Activated CD4-positive, alpha-beta T cell treated with anti-CD3 and anti-CD28 coated beads, Interleukin-2, amount 50 U/mL, for 4 hours (primary cell): ENCODE measurements at places on chromosomes 12 and 14.

DNA sequence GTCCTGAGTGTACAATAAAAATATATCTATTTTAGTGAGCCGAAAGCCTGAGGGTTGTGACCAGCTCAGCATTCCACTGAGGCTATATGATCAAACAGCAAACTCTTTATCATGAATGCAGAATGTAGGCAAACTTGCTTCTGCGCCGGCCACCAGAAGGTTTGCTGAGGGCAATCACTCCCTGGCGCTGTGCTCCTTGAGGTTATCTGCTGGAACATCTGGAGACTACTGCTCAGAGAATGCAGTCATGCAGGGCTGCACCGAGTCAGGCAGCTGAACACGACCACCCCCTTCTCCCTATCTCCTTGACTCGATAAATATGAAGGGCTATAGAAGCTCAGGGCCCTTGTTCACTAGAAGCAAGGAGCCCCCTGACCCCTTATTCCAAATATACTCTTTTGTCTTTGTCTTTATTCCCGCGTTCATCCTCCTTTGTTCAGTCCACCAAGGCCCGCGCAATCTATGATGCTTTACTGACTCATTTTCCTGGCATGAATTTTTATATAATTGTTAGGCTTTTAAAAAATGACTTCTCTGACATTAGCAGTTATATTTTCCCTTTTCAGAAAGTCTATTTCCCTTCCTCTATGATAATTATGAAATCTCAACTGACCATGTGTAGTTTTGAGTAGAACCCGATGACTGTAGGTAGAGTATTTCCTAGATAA is 1089.3 kb downstream of the SLC16A7 start:
- no peak for DNase-seq

- no peak for DNase-seq
These were observed 204.0 kb downstream of the GRIN2B start for GRCh38 chr12:13777374-13777773.

DNA sequence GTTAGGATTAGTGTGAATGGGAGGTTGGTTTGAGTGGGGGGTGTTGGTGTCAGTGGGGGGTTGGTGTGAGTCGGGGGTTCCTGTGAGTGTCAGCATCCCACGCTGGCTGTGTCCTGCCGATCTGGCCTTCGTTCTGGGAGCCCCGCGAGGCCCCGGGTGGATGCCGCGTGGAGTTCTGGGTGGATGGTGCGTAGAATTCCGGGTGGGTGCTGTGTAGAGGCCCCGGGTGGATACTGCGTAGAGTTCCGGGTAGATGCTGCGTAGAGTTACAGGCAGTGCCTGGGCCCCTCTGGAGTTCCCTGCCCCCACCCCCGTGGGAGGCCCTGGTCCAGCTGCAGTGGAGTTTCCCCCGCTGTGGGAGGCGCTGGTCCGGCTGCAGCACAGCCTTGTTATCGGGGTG is 8.7 kb downstream of the NOC4L start:
- no peak for DNase-seq

DNA sequence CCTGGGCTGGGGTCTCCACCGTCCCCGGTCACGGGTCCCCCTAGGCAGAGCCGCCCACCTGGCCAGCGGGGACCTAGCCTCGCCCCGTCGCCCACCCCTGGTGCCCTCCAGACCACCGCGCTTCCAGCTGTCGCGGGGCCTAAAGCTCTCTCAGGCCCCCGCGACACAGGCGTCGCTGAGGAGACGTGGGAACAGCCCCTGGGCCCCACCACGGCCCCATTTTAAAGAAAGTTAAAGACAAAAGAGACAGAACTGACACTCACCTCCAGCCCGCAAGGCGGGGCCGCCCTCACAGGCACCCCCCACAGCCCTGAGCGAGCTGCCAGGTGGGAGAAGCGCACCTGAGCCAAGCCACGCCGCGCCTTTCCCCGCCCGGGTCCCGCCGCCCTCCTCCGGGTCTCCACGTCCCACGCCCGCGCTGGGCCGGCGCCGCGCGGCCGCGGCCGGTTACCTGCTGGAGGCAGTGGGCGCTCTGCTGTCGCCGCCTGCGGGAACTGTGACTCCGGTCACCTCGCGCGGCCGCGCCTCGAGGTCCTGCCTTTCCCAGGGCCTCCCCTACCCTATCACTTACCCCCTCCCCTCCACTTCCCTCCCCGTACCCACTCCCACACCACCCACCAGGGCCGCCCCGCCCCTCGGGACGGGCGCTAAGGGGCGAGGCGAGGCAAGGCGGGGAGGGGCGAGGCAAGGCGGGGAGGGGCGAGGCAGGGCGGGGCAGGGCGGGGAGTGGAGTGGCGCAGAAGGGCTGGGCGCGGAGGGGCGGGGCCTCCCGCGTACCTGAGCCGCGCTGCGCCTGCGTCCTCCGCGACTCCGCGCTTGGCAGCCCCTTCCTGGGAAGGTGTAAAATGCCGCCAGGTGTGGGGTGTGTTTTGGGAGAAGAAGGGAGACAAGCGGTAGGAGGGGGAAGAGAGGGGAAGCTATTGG is 31.2 kb downstream of the TC2N start:
- DNase-seq: peak; percentile 93

DNA sequence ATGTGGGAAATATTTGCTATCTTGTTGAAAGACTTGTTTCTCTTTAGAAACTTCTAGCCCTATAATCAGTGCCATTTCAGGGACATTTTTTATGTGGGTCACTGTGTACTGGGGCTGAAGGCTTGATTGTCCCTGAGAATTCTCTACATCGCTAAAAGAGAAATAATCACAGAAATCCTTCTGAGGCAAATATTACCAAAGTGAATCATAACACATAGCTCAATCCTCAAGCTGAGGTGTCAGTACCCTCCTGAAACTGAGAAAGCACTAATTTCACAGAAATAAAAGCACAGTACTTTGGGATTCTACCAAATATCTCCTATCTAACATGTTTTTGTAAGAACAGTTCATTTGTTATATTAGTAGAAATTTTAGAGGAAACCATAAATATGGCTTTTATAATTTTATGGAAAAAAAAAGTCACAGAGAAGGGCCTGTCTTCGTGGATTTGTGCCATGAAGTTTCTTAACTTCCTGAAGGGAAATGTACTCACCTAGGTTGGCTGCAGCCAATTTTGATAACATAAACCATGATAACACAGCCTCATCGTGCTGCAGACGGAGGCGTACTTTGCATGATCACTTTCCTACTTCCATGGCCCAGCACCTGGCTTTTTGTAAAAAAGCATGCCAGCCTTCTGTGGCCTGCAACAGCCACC is 163.7 kb upstream of the HIF1A start:
- no peak for DNase-seq

- DNase-seq: no peak
These were observed 104.0 kb upstream of the PWP1 start for GRCh38 chr12:107581619-107582015.

DNA sequence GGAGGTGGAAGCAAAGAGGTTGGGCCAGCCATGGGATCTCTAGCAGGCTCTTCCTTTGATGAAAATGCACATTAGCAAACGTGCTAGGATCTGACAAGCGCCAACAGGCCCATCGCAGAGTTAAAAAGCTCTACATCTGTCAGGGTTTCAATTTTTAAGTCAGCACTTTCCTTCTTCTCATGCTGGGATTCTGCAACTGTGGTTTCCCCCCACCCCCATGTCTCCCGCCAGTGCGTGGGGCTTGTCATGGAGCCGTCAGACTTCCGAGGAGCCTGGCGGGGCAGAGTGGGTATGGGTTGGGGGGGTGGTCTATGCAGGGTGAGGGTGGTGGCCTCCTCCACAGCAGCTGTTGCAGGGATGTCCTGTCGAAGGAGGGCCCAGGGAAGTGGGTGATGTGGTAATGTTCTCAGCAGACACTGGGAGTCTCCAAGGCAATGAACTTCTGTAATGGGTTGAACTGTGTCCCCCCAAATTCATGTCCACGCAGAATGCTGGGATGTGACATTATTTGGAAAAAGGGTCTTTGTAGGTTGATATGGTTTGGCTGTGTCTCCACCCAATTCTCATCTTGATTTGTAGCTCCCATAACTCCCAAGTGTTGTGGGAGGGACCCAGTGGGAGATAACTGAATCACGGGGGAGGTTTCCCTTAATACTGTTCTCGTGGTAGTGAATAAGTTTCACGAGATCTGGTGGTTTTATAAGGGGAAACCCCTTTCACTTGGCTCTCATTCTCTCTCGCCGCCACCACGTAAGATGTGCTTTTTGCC is 115.2 kb upstream of the MAP1LC3B2 start:
- DNase-seq: no peak

- DNase-seq: no peak
These were observed 56.5 kb upstream of the RIN3 start for GRCh38 chr14:92457016-92457565.

DNA sequence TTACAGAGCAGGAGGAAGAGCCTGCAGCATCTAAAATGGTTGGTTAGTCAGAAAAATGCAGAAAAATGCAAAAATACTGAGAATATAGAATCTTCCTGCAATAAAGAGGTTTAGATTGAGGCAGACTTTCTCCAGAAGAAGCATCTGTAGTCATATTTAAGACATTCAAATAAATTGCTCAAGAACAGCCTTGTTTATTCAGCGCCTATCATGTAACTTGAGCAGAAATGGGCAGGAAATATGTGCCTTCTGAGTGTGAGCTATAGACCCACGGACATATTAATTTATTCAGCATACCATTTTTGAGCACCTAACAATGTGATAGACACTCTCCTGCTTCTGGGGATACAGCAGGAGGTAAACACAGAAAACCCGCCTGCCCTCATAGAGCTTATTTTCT is 102.0 kb upstream of the HIF1A start:
- DNase-seq: no peak

GRCh38 chr12:57250956-57251355 is at the start of gene STAC3:
TSS of gene STAC3 (minus strand) at chr12:57251187. CDS start at chr12:57249636, 1,551 bp downstream.
- DNase-seq: no peak

GRCh38 chr12:69000540-69001243 is 67.7 kb upstream of the CPM start:
- no peak for DNase-seq

DNA sequence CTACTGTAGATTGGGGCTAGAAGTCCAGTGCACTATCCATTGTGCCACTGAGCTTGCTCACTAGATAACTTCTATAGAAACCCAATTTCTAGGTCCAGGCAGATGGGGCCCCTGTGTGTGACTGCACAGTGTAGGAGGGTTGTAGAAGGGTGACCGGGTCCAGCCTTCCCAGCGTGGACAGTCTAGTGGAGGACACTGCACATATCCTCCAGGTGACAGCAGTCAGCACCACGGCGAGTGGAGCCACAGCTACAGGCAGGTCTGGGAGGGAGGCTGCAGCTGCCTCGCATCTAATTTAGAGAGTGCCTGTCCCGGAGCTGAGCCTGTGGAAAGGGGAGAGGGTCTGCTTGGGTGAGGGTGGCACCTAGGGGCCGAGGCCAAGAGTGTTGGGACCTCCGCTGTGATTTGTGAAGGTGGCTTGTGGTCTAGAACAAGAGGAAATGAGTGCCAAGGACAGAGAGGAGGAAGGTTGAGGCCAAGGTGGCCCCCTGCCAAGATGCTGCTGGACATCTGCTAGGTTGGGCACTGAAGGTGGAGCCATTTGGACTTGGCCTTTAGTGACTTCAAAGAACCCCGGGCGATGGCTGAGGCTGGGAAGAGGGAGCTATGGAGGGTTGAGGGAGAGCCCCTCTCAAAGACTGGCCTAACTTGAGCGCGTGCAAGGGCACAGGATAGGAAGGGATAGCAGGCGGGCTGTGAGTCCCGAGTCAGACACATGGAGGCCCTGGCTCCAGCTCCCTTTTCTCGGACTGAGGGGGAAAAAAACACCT is 46.0 kb upstream of the TRAF3 start:
- no peak for DNase-seq

DNA sequence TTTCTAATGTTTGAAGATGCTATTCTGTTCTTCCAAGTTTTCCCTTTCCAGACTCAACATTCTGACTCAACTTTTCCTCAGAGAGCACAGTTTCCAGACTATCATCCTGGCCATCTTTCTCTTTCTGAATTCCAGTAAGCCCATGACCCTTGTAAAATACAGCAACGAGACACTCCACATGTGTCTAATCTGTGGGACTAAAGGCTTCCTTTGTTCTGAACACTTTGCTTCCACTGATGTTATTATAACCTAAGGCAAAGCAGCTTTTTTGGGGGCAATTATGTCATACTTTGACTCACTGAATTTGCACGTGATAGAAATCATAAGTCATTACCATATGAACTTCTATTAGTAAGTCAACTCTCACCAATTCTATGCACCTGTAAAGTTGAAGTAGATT is 6.3 kb upstream of the ART4 start:
- no peak for DNase-seq

DNA sequence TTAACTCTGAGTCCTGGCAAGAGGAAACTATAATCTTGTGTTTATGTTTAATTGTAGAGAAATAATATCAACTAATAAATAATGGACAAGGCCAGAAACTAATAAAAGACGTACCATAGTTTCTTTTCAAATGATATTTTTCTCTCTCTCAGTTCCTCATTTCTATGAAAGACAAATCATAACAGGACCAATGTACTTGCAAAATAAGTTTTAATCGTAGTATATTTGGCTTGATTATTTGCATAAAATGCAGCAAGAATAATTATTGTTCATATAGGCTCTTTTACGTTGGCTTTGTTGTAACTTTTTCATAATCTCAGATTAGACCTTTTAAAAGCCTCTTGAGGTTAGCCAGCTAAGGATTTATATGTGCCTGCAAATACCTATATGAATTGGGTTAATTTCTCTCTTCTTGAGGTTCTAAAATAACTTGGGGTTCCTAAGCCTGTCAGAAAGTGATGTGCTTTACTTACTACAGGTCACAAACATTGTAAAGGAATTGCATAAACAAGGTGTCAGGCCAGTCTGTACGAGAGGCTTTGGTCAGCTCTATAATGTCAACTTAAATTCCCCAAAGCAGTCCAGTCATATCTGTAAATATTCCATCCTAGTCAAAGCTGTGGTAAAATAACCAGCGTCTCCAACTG is 152.8 kb upstream of the PTPRQ start:
- DNase-seq: no peak

- no peak for DNase-seq
These were observed 88.9 kb downstream of the PTGER2 start for GRCh38 chr14:52402812-52403526.

- DNase-seq: no peak
These were observed 62.3 kb downstream of the GCH1 start for GRCh38 chr14:54840336-54840735.

DNA sequence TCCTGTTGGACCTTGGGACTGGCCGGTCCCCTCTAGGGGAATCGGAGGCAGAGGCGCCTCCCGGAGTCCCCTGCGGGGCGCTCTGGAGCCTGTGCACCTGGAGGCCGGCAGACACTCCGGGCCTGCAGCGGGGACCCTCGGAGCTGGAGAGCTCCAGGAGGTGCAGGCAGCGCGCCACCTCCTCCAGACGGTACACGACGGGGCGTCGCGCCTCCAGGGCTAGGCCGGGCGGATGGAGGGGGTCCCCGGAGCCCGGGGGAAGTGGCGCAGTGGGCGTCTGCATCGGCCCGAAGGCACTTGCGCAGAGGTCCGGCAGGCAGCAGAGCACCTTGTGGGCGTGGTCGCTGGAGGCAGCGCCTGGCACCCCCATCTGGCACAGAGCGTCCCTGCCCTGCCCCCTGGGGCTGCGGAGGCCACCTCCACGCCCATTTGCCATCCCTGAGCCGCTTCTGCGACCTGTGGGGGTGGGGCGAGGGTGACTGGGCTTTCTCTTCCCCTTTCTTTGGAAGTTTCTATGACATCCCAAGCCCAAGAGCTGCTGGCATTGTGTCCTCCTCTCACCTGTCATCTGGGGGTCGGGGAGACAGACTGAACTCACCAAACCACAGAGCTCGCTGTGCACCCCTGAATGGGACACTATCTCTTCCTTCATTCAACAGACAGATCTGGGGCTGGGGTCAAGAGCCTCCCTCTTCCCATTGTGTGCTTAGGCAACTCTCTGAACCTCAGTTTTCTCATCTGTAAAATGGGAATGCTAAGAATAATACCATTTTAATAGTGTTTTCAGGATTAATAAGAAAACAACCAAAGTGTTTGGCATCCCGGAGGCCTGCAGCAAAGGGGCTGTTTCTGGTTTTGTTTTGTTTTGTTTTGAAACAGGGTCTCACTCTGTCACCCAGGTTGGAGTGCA is 37.5 kb upstream of the CORO1C start:
- no peak for DNase-seq
